Head of caudate nucleus (tissue), 42 donors: ENCODE measurements at places on chromosomes 2 and 18.

GRCh38 chr18:10319914-10320600 is 134.4 kb upstream of the APCDD1 start:
- DNase-seq: no peak

- no peak for DNase-seq
These were observed 66.4 kb upstream of the CHMP1B start for GRCh38 chr18:11784674-11785304.

GRCh38 chr2:42086500-42086953 is 38.7 kb downstream of the PKDCC start:
- DNase-seq: peak; percentile 70

DNA sequence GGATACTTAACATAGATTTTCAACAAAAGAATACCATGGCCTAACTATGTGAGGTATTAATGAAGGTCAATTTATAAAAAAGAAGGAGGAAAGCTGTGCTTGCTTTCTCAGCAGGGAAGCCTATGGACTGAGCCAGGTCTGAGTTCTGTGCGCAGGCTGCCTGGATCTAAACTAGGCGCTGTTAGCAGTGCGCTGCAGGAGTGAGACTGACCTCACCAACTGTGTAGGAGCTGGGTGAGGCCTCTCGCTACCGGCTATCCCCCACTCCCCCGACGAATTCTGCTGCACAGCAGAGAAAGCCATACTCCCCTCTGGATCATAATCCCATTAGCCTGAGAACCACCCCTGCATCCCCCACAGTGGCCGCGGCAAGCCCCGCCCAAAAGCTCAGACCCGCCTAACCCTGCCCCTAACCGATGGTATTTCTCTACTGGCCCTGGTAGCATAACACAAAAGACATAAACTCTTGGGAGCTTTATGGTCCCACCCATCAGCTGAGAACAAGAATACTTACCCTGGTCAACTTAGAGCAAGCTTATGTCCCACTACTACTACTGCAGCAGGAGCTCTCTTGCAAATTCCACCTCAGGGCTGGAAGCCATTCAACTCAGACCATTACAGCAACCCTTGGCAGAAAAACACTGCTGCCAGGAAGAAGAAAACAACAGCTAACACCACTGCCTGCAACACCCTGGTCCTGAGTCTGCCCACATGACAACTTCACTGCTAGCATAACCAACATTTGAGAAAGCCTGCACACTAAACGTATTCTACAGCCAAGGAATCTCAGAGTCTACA is 28.0 kb downstream of the SULT1C2 start:
- DNase-seq: no peak

DNA sequence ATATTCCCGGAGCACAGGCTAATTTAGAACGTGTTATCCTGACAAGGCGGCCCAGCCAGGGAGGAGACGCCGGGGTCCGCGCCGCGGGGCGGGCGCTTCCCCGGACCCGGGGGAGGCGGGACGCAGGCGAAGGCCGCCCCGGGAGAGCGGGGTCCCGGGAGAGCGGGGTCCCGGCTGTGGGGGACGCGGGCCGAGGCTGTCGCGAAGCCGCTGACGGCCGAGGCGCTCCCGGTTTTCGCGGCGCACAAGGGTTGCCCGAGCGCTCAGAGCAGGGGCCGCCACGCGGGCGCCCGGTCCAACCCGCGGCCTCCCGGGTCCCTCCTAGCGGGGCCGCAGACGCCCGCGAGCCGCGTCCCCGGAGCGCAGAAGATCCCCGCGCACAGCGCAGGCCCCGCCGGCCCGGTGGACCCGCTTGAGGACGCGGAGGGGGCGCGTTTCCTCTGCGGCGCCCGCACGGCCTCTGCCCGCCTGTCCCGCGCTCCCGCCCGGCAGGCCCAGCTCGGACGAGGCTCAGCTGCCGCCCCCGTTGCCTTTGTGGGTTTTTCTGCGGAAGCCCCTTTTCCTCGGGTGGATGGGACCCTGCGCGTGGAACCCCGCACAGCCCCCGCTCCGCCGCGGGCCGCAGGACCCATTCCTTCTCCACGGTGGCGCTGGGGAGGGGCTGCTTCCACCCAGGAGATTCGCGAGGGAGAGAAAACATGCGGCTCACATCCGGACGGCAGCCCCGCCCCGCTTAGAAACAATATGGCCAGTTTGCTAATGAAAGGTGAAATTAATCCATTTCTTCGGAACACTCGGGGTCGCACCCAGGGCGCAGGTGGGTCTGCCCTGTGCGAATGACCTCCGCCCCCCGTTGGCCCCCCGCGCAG is 9.6 kb upstream of the KCNG2 start:
- DNase-seq: no peak

GRCh38 chr2:15066138-15066537 is 433.6 kb downstream of the LRATD1 start:
- no peak for DNase-seq

DNA sequence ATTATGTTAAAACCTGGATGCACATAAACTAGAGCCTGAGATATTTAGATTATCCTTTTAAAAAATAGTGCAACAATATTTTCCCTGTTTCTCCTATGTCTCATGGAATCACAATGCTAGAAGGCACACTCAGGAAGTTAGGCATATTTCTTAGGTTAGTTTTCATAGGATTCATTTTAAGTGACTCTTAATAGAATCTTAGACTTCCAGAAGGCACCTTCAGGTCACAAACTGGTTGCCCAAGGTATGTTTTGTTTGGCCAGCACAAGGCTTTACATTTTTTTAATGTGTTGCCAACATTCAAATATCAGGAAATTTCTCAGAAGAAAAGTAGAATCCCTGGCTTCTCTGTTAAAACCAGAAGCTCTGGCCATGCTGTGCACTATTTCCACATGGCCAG is 129.3 kb downstream of the LNPK start:
- no peak for DNase-seq

- no peak for DNase-seq
These were observed 60.4 kb downstream of the GALNT1 start for GRCh38 chr18:35641916-35642315.

DNA sequence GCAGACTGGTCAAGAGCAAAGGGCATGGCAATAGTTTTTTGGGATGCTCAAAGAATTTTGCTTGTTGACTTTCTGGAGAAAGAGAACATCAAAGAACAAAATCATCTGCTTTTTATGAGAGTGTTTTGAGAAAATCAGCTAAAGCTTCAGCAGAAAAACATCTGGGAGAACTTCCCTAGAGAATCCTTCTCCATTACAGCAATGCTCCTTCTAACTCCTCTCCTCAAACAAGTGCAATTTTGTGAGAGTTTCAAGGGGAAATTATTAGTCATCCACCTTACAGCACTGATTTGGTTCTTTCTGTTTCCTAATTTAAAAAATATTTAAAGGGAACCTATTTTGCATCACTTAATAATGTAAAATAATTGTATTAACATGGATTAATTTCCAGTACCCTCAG is 226.9 kb upstream of the NXPH2 start:
- DNase-seq: no peak

GRCh38 chr2:38376346-38377049 is 575 bp downstream of the ATL2 start:
- DNase-seq: peak; percentile 60

DNA sequence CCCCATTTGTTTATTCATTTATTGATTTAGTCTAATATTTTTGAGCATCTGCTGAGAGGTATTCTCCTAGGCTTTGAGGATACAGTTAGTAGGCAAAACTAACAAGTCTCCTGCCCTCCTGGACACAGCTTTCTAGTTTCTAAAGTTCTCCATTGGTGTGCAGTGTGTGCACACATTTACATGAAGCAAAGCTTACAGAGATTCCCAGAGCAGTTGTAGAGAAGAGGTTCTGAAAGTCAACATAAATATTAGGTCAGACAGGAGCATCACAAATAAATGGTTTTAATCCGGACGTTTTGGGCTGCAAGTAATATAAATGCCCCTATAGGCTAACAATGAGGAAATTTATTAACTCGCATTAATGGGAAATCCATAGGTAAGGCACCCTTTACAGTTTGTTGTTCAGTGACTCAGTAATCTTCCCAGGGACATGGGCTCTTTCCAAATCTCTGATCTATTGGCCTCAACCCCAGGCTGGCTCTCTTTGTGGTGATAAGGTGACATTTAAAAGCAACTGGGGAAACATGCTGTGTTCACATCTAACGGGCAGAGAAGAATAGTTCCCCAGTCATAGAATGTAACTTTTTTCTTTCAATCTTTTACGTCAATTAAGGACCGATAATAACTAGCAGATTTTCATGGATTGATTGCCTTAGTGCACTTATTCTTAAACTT is 407.2 kb downstream of the PTPRM start:
- no peak for DNase-seq

GRCh38 chr2:120470041-120470965 is 124.4 kb downstream of the INHBB start:
- no peak for DNase-seq

DNA sequence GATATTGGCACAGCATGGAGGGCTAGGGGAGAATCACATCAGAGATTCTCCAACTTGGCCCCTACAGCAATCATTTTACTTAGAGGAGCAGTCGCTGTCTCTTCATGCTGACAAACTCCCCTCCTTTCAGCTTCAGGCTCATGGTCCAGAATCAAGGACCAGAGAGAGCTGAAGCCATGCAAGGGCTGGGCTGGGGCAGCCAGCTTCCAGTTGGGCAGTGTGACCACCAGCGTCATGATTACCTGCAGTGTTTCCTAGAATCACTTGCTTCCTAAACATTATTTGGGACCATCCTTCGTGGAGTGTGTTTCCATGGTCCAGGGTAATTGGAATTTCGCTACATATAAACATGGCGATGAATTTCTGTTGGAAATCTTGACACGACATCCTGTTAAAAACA is 54.4 kb downstream of the CAPN13 start:
- DNase-seq: no peak

DNA sequence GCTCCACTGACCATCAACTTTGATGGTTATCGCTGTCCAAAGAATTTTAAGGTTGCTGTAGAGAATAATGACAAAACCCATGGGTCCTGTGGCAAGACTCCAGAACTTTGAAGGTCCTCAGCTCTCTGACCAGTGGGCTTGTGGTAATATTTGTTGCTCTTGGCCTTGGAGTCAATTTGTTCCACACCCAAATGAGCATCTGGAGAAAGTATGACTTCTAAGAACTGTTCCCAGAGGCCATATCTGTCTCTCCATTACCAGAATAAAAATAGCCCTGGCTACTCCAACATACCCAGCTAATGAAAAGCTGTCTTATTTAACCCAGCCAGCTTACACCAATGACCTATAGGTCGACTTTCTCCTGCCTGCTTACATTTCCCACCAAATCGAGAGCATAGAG is 466.4 kb downstream of the MEIS1 start:
- no peak for DNase-seq

GRCh38 chr2:204226305-204226880 is 289.8 kb downstream of the ICOS start:
- DNase-seq: no peak

- no peak for DNase-seq
These were observed 36.5 kb downstream of the OSR1 start for GRCh38 chr2:19321946-19322345.

- DNase-seq: no peak
These were observed 41.2 kb downstream of the ASAP2 start for GRCh38 chr2:9247786-9248185.

DNA sequence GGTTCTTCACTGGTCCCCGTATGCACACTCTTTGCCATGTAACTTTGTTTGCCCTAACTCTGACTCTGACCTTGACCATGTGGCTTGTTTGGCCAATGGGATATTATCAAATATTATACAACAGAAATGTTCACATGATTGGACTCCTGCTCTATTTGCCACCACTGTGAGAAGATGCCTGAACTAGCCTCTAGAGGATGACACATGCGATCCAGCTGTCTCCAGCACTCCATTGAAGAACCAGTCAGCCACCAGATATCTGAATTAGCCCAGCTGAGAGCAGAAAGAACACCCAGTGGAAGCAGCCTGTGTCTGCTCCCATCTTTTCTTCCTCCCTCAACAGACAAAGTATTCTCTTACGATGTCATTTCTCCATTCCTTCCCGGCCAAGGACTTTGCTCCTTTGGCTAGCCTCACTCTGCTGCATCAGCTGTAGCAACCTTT is 412.1 kb downstream of the IRS1 start:
- DNase-seq: no peak

DNA sequence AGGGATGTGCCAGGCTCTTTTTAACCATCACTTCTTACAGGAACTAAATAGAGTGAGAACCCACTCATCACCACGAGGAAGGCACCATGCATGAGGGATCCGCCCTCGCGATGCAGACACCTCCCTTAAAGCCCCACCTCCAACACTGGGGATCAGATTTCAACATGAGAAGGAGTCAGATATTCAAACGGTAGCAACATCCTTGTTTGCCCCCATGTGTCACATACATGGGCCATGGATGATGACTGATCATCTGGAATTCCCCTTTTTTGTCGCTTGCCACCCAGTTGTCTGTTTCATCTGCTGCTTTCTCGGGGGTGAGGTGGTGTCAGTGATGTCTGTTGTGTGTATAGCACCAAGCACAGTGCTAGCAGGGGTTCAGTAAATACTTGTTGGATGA is 57.9 kb downstream of the NCK2 start:
- peak; percentile 26 for DNase-seq

DNA sequence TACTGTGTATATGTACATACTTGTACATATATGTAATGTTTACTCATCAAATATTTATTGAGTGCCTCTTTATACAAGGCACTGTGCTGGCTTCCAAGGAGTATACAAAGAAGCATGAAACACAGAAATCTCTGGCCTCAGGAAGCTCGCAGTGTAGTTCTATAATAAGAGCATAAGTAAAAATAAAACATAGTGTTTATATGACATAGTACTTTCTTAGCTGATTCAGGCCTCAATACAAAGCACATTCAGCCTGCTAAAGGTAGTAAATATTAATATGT is 13.9 kb downstream of the STAMBP start:
- no peak for DNase-seq

- no peak for DNase-seq
These were observed 11.7 kb downstream of the AGPS start for GRCh38 chr2:177404243-177404642.

GRCh38 chr2:173719471-173719870 is 245.7 kb downstream of the SP3 start:
- DNase-seq: no peak

GRCh38 chr2:25161055-25161781 is 7.2 kb downstream of the POMC start:
- DNase-seq: peak; percentile 74

DNA sequence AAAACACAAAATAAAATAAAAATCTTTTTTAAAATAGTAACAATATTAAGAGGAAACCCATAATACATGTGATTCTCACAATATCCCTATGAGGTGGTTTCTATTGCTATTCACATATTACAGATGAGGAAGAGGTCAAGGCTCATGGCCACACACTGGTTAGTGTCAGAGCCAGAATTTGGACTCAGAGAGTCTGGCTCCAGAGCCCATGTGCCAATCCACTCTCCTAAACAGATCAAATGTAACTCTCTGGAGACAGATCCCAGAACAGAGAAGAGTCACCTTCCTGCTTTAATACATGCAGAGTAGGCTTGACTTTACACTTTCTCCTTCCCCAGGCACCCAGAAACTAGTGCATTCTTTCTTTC is 10.1 kb upstream of the SLC11A1 start:
- DNase-seq: no peak
